ENCODE measurements at places on chromosomes 6 and 20.

- DNase-seq, result no peak
Observed at GRCh38 chr6:29336269-29336668, 32.4 kb downstream of the OR5V1 start.

GRCh38 chr6:72724545-72724944 is 102.7 kb downstream of the KCNQ5 start:
- no peak for DNase-seq

DNA sequence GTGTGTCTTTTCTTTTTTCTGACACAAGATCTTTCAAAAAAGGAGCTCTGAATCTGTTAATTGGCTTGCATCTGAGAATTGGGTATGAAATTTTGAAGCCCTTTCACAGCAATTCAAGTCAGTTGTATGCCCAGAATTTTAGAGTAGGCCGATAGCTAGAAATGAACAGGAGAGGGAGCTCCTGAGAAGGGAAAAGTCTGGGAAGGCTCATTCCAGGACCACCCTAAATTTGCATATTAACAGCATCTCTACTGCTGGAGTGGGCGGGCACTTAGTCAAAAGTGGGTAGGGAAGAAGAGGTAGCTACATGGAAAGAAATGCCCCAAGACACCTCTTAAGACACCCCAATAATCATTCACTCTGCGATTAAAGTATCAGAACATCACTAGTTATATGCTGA is 928.3 kb downstream of the TBC1D32 start:
- no peak for DNase-seq

DNA sequence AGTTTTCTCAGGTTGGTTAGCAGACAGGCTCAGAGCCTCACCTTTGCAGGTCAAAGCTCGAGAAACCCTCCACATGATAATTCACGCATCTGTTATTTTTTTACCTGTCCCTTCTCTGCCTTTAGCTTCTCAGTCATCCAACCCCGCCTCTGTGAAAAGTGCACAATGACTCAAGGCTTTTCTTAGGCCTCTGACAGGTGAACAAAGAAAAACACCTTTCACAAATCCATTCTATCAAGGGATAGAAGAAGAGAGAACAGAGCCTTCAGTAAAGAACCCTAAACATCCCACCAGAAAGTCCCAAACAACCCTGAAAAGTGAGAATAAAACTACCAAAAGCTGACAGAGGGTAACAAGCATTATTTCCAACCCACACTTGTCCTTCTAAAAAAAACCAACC is 178.2 kb downstream of the GJA10 start:
- no peak for DNase-seq

GRCh38 chr20:47724910-47725247 is 60.4 kb downstream of the SULF2 start:
- no peak for DNase-seq

- no peak for DNase-seq
Observed at GRCh38 chr6:87905101-87905641, 142.5 kb upstream of the SPACA1 start.

DNA sequence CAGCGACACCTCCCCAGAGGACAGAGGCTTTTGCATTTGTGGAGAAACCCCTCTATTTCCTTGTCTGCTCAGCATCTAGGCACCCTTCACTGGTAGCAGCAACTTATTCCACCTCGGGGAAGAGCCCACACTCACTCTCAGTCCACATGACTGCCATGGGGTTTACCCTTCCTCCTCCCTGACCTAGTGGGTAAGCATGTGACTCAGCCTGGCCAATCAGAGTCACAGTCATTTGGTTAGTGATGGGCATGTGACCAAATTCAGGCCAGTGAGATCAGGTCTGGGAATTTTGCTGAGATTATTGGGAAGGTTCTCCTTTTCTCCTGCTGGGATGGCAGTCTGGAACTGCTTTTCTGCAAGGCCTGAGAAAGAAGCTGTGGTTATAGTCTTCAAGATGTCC is 145.7 kb upstream of the PHACTR3 start:
- no peak for DNase-seq

DNA sequence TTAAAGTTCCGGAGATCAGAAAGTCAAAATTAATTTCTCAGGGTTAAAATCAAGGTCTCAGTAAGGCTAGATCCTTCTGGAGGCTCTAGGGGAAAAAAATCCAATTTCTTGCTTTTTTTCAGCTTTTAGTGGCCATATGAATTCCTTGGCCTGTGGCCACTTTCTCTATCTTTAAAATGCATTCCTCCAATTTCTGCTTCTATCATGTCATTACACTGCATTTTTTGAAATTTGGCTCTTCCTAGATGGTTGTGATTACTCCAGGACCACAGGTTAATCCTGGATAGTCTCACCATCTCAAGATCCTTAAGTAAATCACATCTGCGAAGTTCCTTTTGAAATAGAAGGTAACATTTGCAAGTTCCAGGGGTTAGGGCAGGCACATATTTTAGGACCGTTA is 1294.9 kb upstream of the CITED2 start:
- no peak for DNase-seq

DNA sequence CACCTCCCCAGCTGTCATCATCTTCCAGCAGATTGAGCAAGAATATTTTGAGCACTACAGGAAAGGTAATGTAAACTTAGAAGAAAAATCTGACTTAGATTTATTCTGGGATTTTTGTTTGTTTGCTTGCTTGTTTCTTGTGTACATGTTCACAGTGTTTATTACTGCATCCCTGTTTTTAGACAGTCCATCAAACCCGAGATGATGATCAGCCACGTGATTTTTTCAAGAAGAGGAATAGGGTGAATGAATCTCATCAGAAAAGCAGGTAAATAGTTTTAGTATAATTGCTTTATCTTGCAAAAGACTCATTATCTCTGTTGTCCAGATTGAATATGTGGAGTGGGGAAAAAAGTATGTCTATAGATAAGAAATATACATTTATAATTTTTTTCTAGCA is 2.1 kb downstream of the FAM217B start:
- DNase-seq, result no peak

DNA sequence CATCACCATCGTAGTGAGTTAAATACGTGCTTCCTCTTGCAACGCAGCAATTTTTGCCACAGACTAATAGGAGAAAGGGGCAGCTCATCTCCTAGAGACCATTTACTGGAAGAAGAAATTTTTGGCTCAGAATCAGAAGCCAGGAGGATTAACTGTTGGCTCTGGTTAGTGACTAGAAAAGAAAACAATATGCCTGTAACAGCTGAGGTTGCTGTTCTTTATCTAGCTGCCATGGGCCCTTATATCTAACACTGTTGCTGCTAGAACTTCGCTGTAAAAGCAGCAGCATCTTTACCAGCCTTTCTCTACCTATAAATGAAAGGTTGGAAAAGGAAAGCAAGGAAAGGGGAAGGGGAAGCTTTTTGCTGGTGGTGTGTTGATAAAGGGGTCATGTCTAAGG is 65.9 kb downstream of the FAM135A start:
- DNase-seq, result no peak

DNA sequence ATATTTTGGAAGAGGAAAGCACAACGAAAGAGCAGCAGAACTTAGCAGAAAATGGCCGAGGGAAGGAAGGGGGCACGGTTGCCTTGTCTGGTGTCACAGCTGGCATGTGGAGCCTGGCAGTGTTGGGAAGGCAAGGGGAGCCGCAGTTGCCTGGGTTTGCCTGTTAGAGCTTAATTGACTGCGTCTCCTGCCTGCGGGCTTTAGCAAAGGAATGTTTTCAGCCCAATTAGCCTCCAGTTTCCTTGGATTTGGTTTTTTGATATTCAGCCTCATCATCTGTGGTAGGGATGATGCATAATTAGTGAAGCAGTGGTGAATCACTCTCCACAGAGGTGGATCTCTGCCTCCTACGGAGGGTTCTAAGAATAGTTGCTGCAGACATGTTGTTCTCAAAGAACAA is 832.6 kb downstream of the QKI start:
- no peak for DNase-seq

GRCh38 chr6:116963972-116964371 is 86.9 kb downstream of the RFX6 start:
- DNase-seq, result no peak

GRCh38 chr6:72704979-72705378 is 83.1 kb downstream of the KCNQ5 start:
- DNase-seq, result no peak

GRCh38 chr6:27883136-27883535 is 29.1 kb downstream of the OR2B2 start:
- no peak for DNase-seq

DNA sequence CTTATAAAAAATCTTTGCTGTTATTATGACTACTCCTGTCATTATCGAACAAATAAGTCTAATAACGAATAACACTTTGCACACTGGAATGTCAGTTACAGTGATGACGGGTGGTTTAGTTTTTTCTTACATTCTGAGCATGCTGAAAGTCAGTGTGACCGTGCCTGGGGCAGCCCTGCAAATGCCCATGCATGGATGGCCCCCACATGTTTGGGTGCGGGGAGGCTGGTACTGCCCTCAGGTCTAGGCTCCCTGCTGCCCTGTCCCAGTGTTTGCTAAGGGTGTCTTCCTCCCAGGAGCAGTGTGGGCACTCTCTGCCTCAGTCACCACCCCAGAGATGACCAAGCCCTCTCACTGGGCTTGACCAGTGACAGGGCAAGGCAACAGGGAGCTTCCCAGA is 3.0 kb downstream of the CSTL1 start:
- no peak for DNase-seq

DNA sequence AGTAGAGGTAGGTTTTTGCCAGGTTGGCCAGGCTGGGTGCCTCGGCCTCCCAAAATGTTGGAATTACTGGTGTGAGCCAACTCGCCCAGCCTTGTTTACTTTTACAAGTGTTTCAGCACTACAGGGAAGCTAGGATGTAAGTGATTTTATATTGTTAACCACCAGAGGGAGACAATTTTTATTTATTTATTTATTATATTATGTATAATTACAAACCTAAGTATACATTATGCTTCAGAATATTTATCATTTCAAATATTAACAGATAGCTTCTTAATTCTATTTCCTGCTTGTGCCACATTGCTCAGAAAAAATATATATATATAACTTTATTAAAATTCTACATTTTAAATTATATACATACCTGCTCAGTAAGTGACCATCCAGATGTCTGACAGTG is 9.8 kb downstream of the MMUT start:
- DNase-seq, result no peak

DNA sequence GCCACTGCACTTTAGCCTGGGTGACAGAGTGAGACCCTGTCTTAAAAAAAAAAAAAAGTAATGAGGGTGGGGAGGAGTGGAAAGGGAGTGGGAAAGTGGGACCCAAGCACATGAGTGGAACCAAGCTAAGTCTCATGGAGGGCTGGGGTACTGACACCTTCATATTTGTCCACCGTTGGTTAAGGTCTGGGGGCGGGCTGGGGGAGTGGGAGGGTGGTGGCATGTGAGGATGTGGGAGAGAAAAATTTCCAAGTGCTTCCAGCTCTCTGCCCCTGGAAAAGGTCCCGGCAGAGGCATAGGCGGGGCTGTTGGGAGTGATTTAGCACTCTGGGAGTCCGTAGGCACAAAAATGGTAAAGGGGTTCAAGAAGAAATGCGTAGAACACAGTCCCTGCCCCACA is 6.1 kb downstream of the PSORS1C2 start:
- no peak for DNase-seq

- no peak for DNase-seq
Observed at GRCh38 chr6:37548067-37548674, 48.5 kb upstream of the CCDC167 start.

DNA sequence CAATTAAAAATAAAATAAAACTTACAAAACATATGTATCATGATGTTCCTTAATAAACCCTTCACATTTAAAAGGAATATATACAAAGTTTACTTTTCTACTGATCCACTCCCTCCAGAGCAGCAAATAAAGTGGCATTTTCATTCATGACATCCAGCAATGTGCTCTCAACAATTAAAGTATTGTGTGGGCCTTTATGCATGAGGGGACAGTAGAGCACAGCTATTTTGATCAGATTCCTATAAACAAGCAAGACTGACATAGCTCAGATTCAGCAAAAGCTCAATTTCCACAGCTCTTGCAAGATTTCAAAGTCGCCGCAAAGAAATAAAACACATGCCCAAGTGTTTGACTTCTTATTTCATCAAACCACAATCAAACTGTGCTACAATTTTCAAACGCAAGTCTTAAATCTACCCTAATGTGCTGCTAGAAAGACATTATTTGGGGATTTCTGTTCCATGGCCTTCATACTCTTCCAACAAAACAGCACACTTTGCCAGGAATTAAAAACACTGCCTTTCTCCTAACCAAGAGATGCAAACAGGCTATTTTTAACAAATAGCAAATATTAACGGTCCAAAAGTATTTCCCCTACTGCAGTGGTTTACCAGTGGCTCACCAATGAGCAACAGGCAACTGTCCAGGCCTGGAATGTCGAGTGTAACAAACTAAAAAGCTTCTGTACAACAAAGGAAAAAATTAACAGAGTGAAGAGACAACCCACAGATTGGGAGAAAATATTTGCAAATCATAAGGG is 52.3 kb downstream of the MBOAT1 start:
- peak; percentile 39 for DNase-seq

GRCh38 chr6:16800341-16800740 is 39.1 kb upstream of the ATXN1 start:
- DNase-seq, result no peak

GRCh38 chr6:52595000-52595795 is 18.3 kb upstream of the TRAM2 start:
- no peak for DNase-seq

GRCh38 chr20:46400828-46401477 is 5.5 kb downstream of the ELMO2 start:
- no peak for DNase-seq

- peak; percentile 81 for DNase-seq
Observed at GRCh38 chr6:29847871-29848630, 20.4 kb downstream of the HLA-G start.

DNA sequence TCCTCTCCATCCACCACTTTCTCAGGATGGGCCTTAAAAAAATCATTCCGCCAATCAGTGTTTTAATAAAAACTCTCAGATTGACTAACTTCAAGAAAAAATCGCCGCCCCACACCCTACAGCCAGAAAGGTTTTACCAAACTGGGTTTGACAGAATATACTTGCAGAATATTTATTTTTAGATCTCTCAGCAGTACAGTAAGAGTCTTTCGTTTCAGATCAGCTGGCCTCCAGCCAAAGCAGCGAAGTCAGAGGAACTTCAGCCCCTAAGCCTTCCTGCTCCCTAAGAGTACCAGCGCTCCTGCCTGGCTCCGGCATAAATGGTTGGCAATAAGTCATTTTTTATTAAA is 24.7 kb downstream of the TBC1D7 start:
- DNase-seq, result peak; percentile 87

- no peak for DNase-seq
Observed at GRCh38 chr20:658731-659291, 5.8 kb upstream of the SRXN1 start.

- DNase-seq, result no peak
Observed at GRCh38 chr6:164665328-164665727, 644.1 kb downstream of the C6orf118 start.
